Neural progenitor cell (in vitro differentiated cells): ENCODE measurements at places on chromosomes 3 and 15.

- no peak for DNase-seq
Measured at GRCh38 chr3:57646723-57647122, 46.2 kb downstream of the DENND6A start.

GRCh38 chr15:28096670-28097431 lies 2.3 kb downstream of the OCA2 start:
- peak; percentile 71 for DNase-seq

DNA sequence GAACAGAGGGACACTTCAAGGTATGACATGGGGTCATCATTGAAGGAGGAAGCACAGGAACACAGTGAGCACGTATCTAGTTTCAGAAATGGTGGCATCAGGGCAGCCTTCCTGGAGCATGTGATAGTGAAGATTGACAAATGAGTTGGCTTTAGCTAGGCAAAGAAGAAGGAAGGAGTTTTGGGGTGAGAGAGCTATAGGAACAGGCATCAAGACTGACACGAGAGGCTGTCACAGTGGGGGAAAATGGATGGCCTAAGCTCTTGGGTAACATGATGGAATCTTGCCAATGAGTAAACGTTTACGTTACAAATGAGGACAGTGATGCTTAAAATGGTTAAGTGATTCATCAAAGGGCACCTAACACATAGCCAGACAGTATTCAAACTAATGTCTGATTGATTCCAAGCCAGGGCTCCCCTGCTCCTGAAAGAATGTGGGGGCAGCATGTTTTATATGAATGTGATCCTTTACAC lies 23.1 kb upstream of the GPR171 start:
- no peak for DNase-seq

- no peak for DNase-seq
Measured at GRCh38 chr15:41935566-41936020, 36.8 kb downstream of the EHD4 start.

- DNase-seq = no peak
Measured at GRCh38 chr3:71873093-71873611, 88.2 kb upstream of the PROK2 start.

GRCh38 chr15:55407498-55408011 lies 604 bp downstream of the CCPG1 start:
- peak; percentile 35 for DNase-seq

GRCh38 chr3:25820366-25820765 lies 30.5 kb downstream of the OXSM start:
- no peak for DNase-seq

- no peak for DNase-seq
Measured at GRCh38 chr15:70344666-70345065, 246.9 kb upstream of the TLE3 start.

- DNase-seq = no peak
Measured at GRCh38 chr3:36417237-36417636, 36.9 kb downstream of the STAC start.

GRCh38 chr15:95304151-95304946 lies 1026.2 kb upstream of the NR2F2 start:
- no peak for DNase-seq

- DNase-seq = no peak
Measured at GRCh38 chr15:84391191-84391590, 155.6 kb downstream of the GOLGA6L4 start.

- no peak for DNase-seq
Measured at GRCh38 chr3:161745741-161746140, 249.1 kb downstream of the OTOL1 start.

DNA sequence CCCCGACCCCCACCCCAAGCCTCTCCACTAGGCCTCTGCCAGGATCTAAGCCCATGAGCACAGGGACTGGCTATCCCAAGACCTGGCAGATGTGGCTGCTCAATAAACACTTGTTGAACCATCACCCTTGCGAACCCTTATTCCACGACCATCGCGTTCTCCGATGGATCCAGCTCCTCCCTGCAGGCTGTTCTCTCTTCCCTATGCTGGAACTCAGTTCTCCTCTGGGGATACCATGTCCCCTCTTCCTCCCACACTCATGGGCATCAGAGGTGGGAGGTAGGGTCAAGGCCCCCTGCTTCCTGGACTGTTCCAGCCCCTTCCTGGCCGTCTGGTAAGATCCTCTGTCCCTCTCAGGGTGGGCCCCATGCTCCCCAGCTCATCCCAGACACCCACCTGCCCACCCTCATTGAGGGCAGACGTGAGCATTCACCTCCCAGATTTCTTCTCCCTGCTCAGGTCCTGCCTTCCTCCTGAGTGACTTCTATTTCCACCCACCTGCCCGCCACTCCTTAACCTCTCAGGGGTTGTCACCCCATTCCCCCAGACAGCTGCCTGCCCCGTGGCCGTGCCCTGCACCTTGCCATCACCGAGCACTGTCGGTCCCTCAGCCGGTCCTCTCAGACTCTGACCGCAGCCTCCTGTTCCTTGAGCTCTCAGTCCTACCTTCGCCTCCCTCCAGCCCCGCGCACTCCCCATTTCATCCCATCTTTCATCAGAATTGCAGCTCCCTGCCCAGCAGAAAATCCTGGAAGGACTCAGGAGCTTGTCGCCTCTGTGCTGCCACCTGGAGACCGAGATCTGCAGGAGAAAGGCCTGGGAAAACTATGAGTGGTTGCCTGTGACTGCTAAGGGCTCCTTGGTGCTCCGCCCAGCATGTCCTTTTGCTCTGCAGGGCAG lies 42.0 kb downstream of the PML start:
- DNase-seq = peak; percentile 82

- no peak for DNase-seq
Measured at GRCh38 chr3:187626581-187626980, 43.6 kb downstream of the SST start.

DNA sequence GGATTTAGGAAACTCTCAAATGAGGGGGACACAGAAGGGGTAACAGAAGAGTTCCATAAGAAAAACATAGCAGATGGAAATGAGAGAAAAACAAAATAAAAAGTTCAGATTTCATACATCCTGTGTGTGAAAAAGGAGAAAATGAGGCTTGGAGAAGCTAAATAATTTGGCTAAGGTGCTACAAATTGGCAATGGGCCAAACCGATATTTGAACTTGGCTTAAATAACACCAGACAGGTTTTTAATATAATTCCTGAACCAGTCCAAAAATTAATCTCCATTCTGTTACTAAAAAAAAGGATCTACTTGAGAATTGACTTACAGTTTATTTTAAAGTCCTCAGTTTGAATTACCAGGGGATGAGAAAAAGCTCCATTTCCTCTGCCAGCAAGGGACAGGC lies 342.9 kb upstream of the DPH6 start:
- no peak for DNase-seq

DNA sequence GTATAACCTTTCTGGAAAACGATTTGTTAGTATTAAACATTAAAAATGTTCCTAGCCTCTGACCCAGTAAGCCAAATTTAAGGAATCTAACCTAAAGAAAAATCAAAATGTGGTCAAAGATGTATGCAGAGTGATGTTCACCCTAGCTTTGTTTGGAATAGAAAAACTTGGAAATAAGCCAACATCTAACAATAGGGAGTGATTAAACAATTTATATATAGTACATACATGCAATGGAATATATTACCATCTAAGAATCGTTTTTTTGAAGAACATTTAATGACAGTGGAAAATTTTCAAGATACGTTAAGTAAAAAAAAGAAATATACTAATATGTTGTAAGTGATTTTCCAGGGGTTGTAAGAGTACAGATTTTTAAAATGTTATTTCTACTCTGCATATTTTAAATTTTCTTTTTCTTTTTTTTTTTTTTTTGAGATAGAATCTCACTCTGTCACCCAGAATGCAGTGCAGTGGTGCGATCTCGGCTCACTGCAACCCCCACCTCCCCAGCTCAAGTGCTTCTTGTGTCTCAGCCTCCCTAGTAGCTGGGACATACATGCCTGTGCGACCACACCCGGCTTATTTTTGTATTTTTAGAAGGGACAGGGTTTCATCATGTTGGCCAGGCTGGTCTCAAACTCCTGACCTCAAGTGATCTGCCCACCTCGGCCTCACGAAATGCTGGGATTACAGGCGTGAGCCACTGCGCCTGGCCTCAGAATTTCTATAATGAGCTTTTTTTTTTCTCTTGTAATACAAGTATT lies 54.9 kb downstream of the ANP32A start:
- no peak for DNase-seq

GRCh38 chr3:134600685-134601463 lies 49.9 kb downstream of the KY start:
- DNase-seq = peak; percentile 92

DNA sequence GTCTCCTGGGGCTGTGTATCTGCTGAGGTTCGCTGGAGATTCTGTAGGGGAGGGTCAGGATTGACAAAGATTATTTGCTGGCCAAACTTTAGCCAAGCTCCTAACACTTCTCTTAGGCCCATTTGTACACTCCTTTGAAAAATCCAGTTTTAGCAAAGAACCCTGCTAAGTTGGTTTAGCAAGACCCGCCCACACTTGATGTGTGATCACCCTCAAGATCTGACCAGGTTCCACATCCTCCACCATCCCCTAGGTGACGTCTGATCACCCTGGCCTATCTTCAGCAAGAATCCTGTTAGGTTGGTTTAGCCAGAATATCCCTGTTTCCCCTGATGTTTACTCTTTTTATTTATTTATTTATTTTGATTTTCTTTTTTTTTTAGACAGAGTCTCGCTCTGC lies 14.8 kb upstream of the SLC35G2 start:
- DNase-seq = no peak

- DNase-seq = no peak
Measured at GRCh38 chr15:59290295-59291212, 82.1 kb downstream of the MYO1E start.

DNA sequence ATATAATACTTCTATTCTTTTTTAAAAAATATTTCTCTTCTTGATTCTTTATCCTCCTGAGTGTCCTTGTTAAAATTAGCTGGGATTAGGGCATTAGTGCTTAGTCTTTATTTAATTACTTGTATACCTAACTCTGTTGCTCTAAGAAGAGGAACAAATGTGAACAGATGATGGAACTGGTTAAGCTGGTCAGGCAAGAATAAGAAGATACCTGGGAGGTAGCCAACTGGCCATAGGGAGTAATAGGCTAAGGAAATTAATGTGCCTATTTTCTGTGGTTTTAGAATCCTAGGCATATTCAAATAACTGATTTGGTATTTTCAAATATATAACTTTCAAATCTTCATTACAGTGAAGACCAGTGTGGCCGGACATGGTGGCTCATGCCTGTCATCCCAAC lies 54.4 kb downstream of the EIF3J start:
- no peak for DNase-seq

DNA sequence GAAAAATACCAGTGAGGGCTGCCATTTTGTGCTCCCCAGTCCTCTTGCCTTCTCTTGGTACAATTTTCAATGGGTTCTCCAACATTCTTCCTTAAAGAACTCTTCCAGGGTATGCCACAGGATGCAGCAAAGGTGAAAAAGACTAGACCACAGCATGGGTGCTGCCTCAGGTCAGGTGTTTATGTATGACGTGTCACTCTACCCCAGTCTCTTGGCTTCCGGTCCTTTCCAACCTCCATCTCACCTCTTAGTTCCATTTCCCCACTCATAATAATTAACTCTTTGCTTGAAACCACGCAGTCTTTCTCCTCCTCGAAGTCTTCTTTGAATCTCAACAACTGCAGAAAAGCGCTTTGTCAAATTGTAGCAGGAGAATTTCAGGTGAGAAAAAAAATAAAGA lies 104.7 kb upstream of the TBC1D5 start:
- DNase-seq = no peak

GRCh38 chr3:113151461-113152031 lies 59.8 kb upstream of the BOC start:
- DNase-seq = no peak

DNA sequence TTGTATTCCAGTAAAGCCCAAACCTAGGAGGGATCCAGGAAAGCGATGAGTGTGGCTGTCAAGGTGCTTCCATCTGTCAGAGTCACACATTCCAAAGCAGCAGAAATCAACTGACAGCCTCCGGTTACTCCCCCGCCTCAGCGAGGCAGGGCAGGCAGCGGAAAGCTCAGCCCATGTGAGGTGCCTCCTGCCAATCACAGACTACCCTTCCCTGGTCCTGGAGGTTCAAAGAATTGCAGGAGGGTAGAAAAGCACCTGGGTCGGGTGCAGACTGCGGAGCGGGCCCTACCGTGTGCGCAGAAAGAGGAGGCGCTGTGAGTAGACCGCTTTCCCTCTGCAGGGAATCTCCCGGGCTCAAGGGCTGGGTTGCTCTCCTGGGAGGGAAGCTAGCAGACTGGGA lies at the start of gene UPK1B:
Gene UPK1B (plus strand): TSS at position 274 of the 400 bp plus-strand sequence. CDS start 13,144 bp downstream, outside the sequence.
- peak; percentile 56 for DNase-seq
